ENCODE measurements at places on chromosomes 7 and 10.

GRCh38 chr10:17265468-17265867 lies 37.4 kb downstream of the VIM start:
- DNase-seq, result no peak

- DNase-seq, result no peak
These were observed 4.9 kb upstream of the FOXP2 start for GRCh38 chr7:114409750-114410149.

DNA sequence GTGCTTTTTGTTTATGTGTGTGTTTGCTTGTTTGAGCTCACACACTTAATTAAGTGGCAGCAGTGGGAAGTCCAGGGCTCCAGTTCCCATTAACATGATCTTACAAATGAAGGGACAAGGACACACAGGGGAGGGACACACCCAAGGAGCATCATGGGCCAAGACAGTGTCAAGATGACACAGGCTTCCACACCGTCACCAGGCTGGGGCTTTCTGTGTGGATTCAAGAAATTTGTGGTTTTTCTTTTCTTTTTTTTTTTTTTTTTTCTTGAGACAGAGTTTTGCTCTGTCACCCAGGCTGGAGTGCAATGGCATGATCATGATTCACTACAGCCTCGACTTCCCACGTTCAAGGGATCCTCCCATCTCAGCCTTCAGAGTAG lies 173.6 kb downstream of the KIAA1217 start:
- no peak for DNase-seq

- DNase-seq, result no peak
These were observed 28.2 kb downstream of the HBP1 start for GRCh38 chr7:107196834-107197610.

- DNase-seq, result no peak
These were observed 876 bp downstream of the GNAI1 start for GRCh38 chr7:80135309-80136104.

DNA sequence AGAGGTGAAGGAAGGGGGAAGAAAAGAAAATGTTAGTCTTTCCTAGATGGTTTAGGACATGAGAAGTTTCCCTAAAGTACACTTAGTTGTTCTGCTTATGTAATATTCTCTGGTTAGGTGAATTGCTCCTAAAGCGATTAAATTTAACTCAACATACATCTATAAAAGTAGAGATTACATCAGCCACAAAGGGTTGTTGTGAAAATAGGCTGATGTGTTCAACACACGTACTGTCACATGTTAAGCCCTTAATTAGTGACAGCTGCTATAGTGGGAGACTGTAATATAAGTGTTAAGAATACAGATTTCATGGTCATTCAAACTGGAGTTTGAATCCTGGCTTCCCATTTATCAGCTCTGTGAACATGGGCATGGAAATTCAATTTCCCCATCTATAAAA lies 12.8 kb downstream of the HECTD2 start:
- no peak for DNase-seq

DNA sequence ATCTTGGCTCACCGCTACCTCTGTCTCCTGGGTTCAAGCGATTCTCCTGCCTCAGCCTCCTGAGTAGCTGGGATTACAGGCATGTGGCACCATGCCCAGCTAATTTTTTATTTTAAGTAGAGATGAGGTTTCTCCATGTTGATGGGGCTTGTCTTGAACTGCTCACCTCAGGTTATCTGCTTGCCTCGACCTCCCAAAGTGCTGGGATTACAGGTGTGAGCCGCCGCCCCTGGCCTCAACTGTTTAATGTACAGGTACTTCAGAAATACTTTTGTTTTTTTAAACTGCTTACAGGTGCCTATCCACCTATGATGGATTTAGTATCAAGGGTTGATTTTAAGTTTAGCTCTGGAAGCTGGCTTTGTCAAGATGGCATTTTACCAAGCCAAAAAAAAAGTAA lies 55.6 kb downstream of the CDC123 start:
- no peak for DNase-seq

- DNase-seq, result peak; percentile 56
These were observed 105.5 kb downstream of the MYOF start for GRCh38 chr10:93376372-93377293.

DNA sequence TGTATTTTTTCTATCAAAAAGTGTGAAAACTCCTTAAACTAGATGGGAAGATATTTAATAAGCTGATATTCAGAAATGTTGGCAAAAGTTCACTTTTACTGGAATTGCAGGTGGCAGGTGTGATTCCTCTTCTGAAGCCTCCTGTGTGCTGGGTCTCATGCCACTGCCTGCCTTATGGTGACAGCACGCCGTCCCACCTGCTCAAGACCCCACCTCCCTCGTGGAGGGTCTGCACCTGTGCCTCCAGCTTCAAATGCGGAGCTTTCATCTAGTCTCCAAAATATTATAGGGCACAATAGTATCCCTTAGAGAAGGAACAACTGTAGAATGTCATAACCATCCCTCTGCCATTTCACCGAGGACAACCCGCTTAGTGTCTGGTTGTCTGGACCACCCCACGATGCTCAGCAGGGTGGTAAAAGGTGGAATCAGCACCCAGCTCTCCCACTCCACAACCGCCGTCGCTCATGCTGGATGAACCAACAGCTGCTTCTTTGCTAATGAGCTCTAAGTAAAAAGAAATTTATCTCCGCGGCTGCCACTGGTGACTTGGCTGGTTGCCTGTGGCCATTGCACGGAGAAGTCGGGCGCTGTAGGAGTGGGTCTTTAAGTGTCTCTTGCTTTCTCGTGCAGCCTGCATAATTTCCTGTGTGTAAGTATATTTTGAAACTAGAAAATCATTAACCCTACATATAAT lies 119.3 kb upstream of the TCERG1L start:
- no peak for DNase-seq

GRCh38 chr7:10706875-10707493 lies 266.7 kb upstream of the PHF14 start:
- DNase-seq, result no peak

GRCh38 chr7:82194016-82194643 lies 249.4 kb downstream of the CACNA2D1 start:
- no peak for DNase-seq

- DNase-seq, result no peak
These were observed 32.3 kb downstream of the CAMK1D start for GRCh38 chr10:12381536-12382156.

DNA sequence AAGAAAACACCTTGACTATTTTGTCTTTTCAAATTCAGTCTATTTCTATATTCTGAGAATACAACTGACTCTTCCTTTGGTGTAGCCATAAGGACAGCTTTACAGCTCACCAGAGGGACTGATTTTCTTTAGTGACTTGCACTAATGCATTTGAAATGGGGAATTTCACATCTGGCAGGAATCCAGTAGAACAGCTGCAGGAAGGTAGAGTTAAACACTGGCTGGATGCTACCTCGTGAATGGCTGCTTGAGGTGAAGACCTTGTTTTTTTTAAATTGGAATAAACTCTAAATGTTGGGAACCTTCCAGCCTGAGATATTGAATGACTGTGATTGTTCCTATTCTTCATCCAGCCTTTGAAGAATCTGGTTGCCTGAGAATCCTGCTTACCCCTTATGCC lies 139.5 kb upstream of the STK17A start:
- DNase-seq, result no peak

GRCh38 chr7:28075674-28076358 lies 104.8 kb downstream of the JAZF1 start:
- no peak for DNase-seq

DNA sequence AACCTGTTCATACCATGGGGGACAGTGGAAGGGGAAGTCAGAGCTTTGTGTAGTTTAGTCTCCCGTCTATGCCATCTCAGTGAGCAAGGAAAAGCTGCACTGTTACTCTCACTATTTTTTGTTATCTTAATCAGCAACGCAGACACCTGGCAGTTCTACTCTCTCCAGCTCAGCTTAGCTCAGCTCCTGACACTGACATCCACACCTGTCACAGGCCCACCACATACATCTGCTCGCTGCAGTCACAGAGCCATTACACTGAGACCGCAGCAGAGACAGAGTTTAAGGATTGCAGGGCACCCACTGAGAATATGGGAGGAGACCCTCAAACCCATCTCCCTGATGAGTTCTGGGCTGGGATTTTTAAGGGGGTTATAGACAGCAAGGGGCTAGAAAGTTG lies 257.3 kb upstream of the AKR1E2 start:
- DNase-seq, result no peak

DNA sequence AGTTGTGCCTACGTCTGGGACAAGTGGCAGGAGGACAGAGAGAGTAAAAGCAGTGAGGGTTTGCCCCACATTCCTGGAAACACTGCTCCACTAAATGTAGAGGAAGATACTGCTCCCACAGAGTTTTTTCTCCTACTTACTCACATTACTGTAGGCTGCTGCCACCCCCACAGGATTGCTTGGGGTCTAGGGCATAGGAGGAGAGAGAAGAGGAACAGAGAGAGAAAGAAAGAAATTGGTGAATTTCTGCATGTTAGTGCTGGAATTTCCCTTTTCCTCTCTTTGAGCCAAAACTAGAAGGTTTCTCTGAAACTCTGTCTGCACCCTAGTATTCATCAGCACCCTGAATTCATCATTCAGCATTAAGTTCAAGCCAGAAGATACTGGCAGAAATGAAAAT lies 397.9 kb downstream of the INHBA start:
- DNase-seq, result no peak

DNA sequence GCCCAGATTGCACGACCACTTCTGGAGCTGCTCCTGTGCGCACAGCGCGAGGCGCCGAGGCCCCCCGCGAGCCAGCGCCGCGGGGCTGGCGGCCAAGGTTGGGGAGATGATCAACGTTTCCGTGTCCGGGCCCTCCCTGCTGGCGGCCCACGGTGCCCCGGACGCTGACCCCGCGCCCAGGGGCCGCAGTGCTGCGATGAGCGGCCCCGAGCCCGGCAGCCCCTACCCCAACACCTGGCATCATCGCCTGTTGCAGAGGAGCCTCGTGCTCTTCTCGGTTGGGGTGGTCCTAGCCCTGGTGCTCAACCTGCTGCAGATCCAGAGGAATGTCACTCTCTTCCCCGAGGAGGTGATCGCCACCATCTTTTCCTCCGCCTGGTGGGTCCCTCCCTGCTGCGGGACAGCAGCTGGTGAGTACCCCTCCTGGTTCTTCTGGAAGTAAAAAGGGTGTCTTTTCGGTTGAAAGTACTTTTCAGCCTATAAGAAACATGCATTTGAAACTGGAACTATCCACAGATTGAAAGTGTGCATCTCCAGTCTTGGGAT lies 683 bp downstream of the INSIG1 start:
- no peak for DNase-seq

- no peak for DNase-seq
These were observed 2.4 kb downstream of the UBE2H start for GRCh38 chr7:129950191-129950932.

DNA sequence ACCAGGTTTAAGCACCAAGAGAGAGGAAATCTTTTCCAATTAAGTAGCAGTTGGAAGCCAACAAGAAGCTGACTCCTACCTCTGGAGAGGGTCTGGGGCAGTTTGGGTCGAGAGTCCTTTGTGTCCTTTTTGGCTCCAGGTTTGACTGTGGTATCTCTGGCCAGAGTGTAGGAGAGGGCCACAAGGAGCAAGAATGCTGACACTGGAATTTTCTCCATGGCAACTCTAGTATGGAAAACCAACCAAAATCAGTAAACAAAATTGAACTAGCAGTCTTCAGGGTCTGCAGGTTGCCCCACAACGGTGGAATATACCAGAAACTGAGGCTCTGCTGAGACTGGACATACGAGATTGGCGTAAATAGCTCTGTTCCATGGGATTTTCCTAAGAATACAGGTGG lies 3.2 kb downstream of the AGR2 start:
- no peak for DNase-seq

GRCh38 chr7:119007236-119007635 lies 782.7 kb downstream of the ANKRD7 start:
- DNase-seq, result no peak

DNA sequence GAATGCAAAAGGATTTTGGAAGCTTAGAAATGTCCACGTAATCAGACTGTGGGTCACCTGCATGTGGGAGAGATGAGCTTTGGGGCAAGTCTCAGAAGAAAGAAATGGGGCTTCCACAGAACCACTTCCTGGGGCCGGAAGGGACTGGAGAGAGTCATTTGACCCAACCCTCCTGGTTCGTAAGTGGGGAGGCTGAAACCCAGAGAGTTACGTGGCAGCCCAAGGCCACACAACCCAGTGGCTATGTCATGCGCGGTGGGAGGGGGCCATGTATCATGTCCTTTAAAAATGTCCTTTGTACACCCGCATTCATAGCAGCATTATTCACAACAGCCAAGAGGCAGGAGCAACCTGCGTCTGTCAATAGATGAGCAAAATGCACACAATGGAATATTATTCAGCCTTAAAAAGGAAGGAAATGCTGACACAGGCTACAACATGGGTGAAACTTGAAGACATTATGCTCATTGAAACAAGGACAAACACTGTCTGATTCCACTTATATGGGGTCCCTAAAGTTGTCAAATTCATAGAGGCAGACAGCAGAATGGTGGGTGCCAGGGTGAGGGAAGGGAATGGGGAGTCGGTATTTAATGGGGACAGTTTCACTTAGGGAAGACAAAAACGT lies 15.1 kb downstream of the CAMK2B start:
- no peak for DNase-seq

Data from retinal pigment epithelial cell (primary cell).